DMS153 (cell line): ENCODE measurements at places on chromosomes 12 and 14.

- no peak for DNase-seq
Measured at GRCh38 chr14:42322531-42323284, 716.0 kb downstream of the LRFN5 start.

DNA sequence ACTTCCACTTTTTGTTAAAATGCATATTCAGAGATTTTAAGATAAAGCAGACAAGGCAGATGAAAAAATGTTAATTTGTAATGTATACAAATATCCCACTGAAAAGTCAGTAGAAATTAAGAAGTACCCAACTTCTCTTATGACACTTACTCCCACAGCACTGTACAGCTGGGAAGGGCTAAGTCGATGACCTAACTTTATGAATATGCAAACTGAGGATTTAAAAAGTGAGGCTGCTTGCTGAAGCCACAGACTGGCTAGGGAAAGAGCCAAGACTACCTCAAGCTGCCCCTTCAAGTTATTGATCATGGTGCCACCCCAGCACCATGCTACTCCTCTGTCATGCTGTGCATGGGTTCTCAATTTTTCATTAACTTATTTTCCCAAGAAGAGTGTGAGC lies 17.0 kb downstream of the PPM1H start:
- no peak for DNase-seq

DNA sequence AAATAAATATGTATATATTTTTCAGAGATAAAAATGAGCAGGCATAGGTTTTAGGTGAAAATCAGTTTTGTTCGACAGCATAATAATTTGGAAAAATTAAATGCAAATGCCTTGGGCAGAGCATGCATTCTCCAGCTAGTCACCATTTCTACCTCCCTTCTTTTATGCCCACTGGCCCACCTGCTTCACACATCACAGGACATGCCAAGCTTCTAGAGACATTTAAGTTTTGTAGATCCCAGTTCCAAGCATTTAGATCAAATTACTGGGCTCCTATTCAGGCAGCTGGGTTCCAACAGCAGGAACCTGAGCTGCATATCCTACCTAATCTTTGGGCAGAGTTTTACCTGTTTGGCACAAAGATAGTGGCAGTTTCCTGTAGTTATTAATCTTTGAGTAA lies 67.6 kb upstream of the SLC38A4 start:
- no peak for DNase-seq

- DNase-seq = no peak
Measured at GRCh38 chr12:73124480-73124879, 852.3 kb downstream of the TRHDE start.

GRCh38 chr12:3182426-3182825 lies 105.2 kb downstream of the TSPAN9 start:
- no peak for DNase-seq

DNA sequence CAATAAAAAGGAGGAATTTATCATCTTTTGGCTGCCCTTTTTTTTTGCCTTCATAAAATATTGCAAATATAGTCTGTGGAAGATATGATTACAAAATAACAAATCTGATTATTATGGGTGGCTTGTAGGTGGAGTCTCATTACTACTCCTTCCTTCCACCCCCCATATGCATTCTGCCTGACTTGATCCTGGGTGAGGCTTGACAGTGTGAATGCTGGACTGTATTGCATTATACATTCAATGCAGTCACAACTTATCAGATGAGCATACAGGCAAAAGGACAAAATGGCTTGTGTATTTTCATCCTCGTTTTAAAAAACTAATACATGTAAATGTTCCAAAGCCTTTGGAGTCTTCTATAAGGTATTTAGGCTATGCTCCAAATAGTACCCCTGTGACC lies 186.3 kb downstream of the ANO4 start:
- DNase-seq = no peak

GRCh38 chr12:64670919-64671639 lies 60.8 kb downstream of the RASSF3 start:
- no peak for DNase-seq

GRCh38 chr12:66320996-66321395 lies 18.7 kb downstream of the HELB start:
- no peak for DNase-seq

DNA sequence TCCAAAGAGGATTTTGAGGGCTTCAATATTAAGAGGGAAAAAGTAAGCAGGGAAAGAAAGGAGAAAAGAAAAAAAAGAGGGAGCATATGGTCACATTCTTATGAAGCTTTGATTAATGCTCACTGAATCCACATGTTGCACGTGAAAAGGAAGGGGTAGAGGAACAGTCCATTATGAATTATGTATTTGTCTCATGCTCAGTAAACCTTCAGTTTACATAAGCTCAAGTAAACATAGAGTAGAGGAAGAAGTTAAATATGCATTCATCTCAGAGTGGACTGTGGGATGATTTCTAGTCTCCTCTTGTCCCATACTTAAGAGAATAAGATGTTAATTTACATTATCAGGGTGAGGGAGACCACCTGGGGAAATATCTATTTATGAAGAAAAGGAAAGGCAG lies 334.5 kb downstream of the IPO8 start:
- DNase-seq = no peak

GRCh38 chr12:40525054-40525453 lies 167.2 kb upstream of the CNTN1 start:
- DNase-seq = no peak

DNA sequence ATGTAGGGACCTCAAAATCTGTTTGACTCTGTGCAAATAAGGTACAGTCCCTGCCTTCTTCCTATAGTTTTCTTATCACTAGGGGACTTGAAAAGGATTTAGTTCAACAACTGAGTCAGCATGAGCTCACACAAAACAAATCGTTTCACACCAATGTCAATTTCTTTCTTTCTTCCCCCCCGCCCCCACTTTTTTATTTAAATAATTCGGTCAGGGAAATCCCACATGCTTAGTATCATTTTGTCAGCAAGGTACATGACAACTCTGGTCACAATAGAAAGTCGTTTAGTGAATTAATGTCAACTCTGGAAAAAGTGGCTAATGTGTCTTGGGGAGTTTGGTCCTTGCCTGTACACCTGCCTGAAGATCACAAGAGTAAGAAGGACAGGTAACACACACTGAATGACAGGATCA lies 232.2 kb upstream of the PLEKHG7 start:
- DNase-seq = no peak

DNA sequence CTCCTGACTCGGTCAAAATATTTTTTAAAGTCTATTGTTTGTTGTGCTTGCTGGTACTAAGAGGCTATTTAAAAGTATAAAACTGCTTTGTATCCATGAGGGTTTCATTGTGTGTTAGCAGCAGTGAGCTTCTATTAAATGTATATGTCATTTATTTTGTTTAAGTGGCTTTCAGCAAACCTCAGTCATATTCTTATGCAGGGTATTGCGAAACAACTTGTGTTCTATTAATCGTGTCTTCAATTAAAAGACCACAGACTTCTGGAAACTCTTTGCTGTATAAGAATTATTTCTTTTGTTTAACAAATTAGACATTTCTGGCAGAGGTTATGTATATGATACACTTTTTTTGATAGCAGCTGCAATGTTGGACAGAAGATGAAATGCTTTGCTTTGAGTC lies 6.5 kb downstream of the IAPP start:
- no peak for DNase-seq

GRCh38 chr14:101968186-101968585 lies 3.8 kb downstream of the DYNC1H1 start:
- DNase-seq = no peak

GRCh38 chr12:64612843-64613242 lies 2.5 kb downstream of the RASSF3 start:
- no peak for DNase-seq
